Activated CD8-positive, alpha-beta memory T cell treated with anti-CD3 and anti-CD28 coated beads, Interleukin-2, amount 10 ng/mL, durations not matched to agents 7 days and 5 days (primary cell): ENCODE measurements at places on chromosomes 5 and 9. TPM values are rescaled to one million over a fixed set of nuclear protein-coding genes. Genes with fewer than 3 reads are reported as not detected.

Gene ARID3C
- total RNA-seq, result not detected

Gene PHF24
- total RNA-seq, result not detected

Gene BARHL1
- not detected for total RNA-seq

Gene SLCO6A1
- not detected for total RNA-seq

Gene SLC46A2
- total RNA-seq, result not detected

Gene TSSK1B
- total RNA-seq, result not detected

Gene SLC6A3
- total RNA-seq, result 0.07 TPM

Gene ADAMTS16
- total RNA-seq, result not detected
